PC-9 (cell line): ENCODE measurements at places on chromosomes 7 and 10.

GRCh38 chr7:42661312-42661711, 250.6 kb downstream of the C7orf25 start:
- no peak overlapping the region for H3K4me3 ChIP-seq
- no peaks in the 10 kb centered on the region for H3K4me1 ChIP-seq
- no peak for DNase-seq
- no peaks in the 10 kb centered on the region for H3K27me3 ChIP-seq

DNA sequence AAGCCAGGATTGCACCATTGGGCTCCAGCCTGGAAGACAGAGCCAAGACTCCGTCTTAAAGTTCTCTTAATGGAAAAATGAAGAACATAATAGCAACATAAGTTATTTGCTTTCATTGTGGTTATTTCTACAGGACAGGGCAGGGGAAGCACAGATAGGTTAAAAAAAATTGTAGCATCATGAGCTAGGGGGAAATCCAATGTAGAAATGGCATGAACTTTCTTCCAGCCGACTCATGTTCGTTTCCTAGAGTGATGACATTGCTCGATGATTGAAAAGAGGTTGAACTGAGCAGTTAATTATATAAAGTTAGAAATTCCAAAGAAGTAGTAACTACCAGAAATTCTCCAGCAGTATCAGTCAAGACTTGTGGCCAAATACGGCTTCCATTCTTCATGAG, 64.9 kb downstream of the DAGLB start:
- H3K4me3 ChIP-seq: no peak overlapping the region
- H3K4me1 ChIP-seq: peaks cover 84% of the 10 kb centered on the region
- H3K36me3 ChIP-seq: peaks cover 42% of the 10 kb centered on the region
- peak overlapping the region; percentile 90 for H3K27ac ChIP-seq
- no peak for DNase-seq

GRCh38 chr7:38798552-38799267, 110.3 kb downstream of the VPS41 start:
- no peak overlapping the region for H3K4me3 ChIP-seq
- no peaks in the 10 kb centered on the region for H3K27me3 ChIP-seq
- H3K36me3 ChIP-seq: peaks cover 3% of the 10 kb centered on the region; the same call in 1 of the 2 replicates
- no peak overlapping the region for H3K27ac ChIP-seq
- no peaks in the 10 kb centered on the region for H3K4me1 ChIP-seq

DNA sequence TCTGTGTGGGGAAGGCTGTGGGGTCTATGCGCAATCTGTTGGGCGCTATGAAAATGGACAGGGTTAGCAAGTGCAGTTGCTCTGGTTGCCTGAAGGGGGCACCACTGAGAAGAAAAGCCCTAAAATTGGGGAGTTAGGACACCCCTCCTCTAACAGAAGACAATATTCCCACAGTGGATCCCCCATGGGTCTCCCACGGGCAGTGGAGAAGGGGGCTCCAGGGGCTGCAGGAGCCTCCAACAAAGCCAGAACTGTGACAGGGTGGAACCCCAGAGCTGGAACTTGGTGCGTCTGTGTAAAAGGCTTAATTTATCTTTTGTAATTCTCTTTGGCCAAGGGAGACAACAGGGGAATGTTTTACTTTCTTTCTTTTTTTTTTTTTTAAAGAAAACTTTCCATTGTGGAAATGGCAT, 12.5 kb upstream of the COL13A1 start:
- peaks cover 22% of the 10 kb centered on the region; the same call in 1 of the 2 replicates for H3K27me3 ChIP-seq
- no peak overlapping the region for H3K27ac ChIP-seq
- H3K4me3 ChIP-seq: no peak overlapping the region
- no peaks in the 10 kb centered on the region for H3K4me1 ChIP-seq

DNA sequence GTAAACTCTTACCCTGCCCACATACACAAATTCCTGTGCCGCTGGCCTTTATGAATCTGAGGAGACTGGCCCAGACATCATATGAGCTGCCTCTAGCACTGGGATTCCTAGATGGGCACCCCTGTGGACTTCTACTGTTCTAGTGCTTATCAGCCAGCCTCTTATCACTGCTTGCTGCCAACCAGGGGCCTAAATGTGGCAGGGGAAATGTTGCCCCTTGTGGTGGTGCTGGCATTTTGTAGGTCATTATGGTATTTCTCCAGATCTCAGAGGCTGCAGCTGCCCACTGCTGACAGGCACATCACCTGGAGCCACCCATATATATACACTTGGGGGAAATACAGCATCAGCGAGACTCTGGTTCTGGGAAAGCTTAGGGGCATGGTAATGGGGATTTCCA, 5.4 kb downstream of the SFR1 start:
- DNase-seq: no peak
- no peak overlapping the region for H3K27ac ChIP-seq
- no peak overlapping the region for H3K4me3 ChIP-seq
- H3K27me3 ChIP-seq: no peaks in the 10 kb centered on the region

GRCh38 chr7:85641331-85641730, 454.5 kb upstream of the SEMA3D start:
- no peaks in the 10 kb centered on the region for H3K27me3 ChIP-seq
- H3K4me3 ChIP-seq: no peak overlapping the region
- H3K4me1 ChIP-seq: no peaks in the 10 kb centered on the region

GRCh38 chr10:112526139-112526538, 79.1 kb downstream of the VTI1A start:
- DNase-seq: no peak
- peak overlapping the region; percentile 54 for H3K27ac ChIP-seq
- peaks cover 28% of the 10 kb centered on the region for H3K4me1 ChIP-seq
- no peak overlapping the region for H3K4me3 ChIP-seq
- no peaks in the 10 kb centered on the region for H3K27me3 ChIP-seq

- H3K4me1 ChIP-seq: peaks cover 51% of the 10 kb centered on the region
- H3K4me3 ChIP-seq: no peak overlapping the region
- H3K27ac ChIP-seq: no peak overlapping the region
- peaks cover 5% of the 10 kb centered on the region; the same call in 1 of the 2 replicates for H3K36me3 ChIP-seq
Measured at GRCh38 chr10:69358148-69358795, 58.4 kb downstream of the TACR2 start.

GRCh38 chr7:101743241-101743994, 74.0 kb upstream of the CUX1 start:
- H3K4me1 ChIP-seq: peaks cover 28% of the 10 kb centered on the region
- H3K27ac ChIP-seq: no peak overlapping the region
- H3K4me3 ChIP-seq: peak overlapping the region; percentile 63
- no peaks in the 10 kb centered on the region for H3K36me3 ChIP-seq
- H3K27me3 ChIP-seq: no peaks in the 10 kb centered on the region
- DNase-seq: peak; percentile 52

- H3K4me1 ChIP-seq: no peaks in the 10 kb centered on the region
- H3K27ac ChIP-seq: no peak overlapping the region
- no peaks in the 10 kb centered on the region for H3K27me3 ChIP-seq
- H3K4me3 ChIP-seq: no peak overlapping the region
- H3K36me3 ChIP-seq: no peaks in the 10 kb centered on the region
Measured at GRCh38 chr7:113968713-113969112, 49.9 kb upstream of the PPP1R3A start.
